ENCODE measurements at places on chromosomes 2 and 18.

DNA sequence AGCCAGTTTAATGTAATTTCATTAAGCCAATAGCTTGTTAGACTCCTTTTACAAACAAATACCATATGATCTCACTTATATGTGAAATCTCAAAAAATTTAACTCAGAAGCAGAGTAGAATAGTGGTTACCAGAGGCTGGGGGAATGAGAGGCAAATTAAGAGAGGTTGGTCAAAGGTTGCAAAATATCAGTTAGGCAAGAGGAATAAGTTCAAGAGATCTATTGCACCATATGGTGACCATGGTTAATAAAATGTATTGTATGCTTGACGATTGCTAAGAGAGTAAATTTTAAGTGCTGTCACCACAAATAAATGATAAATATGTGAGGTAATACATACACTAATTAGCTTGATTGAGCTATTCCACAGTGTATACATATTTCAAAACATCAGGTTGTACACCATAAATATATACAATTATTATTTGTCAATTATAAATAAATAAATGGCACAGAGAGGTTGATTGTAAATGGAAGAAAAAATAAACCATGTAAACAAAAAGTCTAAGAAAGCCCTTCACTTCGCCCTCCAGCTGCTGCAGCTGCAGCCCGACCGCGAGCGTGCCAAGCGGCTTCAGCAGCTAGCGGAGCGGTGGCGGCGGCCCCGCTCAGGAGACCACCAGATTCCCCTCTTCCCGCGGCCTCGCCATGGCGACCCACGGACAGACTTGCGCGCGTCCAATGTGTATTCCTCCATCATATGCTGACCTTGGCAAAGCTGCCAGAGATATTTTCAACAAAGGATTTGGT lies 23.0 kb upstream of the ACTR2 start:
- DNase-seq = peak; percentile 27

GRCh38 chr18:13054336-13054735 lies 63.2 kb downstream of the CEP192 start:
- no peak for DNase-seq

- no peak for DNase-seq
Measured at GRCh38 chr2:113060396-113060795, 1.4 kb downstream of the IL36RN start.

DNA sequence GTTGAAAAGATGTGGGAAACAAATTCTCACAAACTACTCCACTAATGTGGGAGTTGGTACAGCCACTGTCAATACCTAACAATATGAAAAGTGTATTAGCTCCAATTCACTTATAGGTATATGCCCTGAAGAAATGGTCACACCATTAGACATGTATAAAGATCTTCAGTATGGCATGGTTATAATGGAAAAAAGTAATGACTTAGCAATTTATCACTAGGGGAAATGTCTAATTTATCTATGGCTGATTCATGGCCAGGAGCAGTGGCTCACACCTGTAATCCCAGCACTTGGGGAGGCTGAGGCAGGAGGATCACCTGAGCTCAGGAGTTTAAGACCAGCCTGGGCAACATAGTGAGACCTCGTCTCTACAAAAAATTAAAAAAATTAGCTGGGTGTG lies 52.5 kb downstream of the UGP2 start:
- DNase-seq = no peak

DNA sequence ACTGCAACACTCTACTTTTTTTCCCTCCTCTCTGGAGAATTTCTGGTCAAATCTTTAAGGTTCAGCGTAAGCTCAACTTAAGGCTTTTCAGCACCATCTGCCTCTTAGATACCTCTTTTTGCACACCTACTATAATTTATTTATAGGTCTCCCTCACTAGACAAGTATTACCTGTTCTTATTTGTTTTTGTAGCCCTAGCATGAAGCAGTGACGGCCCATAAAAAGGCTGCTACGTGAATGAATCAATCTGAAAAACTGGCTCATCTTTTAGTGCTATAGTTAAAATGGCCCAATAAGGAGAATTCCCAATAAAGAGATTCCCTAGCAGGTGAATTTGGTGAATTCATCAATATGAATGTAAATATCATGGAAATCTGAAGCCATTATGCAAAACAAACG lies 6.5 kb downstream of the RNF149 start:
- no peak for DNase-seq

DNA sequence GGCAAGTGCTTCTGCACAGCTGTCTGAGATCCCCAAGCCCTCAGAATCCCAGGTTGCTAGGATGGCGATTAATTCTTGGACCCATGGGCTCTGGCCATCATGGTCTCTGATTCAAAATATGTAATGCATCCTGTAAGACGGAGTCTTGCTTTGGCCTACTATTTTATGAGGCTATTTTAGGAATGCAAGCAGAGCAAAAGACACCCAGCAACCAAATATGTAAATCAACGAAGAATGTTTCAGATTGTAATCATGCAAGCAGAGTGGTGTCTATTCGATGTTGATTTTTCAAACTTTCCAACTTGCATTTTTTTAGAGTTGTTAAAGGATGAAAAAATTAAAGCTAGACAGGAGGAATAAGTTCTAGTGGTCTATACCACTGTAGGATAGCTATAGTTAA lies 154.8 kb downstream of the COL6A3 start:
- no peak for DNase-seq

GRCh38 chr2:176177580-176178037 lies 10.9 kb upstream of the HOXD1 start:
- no peak for DNase-seq

GRCh38 chr2:38653715-38654527 lies 12.0 kb upstream of the GALM start:
- no peak for DNase-seq

DNA sequence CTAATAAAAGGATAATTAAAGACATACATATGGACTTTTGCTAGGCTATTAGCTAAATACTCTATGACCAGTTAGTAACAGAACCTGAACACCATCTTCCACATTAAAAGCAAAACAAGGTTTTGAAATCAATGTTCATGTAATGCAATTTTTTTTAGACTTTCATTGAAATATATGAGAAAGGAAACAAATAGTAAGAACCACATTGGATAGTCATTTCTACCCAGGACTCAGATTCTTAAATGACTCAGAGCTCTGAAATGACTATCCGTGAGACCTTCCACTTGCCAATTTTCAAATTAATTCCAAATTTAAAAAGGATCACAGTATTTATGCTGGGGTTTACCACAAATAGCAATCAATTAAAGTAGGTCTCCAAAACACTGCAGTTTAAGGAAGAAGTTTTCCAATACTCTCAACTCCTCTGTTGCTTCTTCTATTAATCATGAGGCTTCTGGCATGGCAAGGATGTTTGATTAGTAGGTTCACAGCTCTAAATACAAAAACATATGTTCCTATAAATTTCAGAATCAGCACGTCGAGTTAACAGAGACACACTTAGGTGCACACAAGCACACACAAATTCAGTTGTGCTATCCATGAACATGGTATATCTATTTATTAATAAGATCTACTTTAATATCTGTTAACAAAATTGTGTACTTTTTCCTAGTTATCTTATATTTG lies 841.0 kb downstream of the RNF144A start:
- DNase-seq = no peak

DNA sequence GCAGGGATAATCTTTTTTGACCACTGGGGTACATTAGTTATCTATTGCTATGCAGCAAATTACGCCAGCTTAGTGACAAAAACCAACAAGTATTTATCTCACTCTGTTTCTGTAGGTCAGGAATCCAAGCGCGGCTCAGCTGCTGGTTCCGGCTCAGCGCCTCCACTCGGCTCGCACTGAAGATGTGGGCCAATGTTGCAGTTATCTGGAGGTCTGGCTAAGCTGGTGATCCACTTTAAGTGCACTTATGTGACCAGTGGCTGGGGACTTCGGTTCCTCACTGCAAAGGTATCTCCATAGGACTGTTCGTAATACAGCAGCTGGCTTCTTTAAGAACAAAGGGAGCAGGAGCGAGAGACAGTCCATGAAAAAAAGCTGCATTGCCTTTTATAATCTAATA lies 591.9 kb downstream of the TMEM182 start:
- no peak for DNase-seq

DNA sequence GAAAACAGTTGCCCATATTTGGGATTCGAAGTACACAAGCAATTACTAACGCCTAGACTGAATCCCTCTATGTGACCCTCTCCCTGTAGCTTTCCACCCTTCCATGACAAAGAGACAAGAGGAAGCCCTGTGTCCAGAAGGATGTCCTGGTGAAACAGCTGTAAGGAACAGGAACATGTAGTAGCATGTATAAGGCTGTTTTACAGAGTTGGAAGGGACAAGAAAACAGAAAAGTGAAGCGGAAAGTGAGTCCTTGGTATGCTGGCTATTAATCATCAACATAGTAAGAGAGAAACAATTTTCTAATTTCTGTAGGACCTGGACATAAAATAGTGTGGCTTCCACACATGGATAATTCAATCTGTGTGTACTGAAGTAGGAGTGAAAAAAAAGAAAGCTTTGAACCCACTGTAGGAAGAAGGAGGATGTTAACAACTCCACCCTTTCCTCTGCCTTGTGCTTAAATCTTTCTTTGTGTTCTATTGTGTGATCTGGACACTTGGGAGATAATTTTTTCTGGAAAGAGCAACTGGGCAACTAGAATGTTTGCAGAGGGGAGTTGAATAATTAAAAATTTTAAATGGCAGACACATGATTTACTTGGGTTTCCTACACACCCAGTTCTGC lies 162.3 kb upstream of the ZSWIM2 start:
- no peak for DNase-seq

- no peak for DNase-seq
Measured at GRCh38 chr2:207257251-207258250, 91.8 kb upstream of the KLF7 start.

DNA sequence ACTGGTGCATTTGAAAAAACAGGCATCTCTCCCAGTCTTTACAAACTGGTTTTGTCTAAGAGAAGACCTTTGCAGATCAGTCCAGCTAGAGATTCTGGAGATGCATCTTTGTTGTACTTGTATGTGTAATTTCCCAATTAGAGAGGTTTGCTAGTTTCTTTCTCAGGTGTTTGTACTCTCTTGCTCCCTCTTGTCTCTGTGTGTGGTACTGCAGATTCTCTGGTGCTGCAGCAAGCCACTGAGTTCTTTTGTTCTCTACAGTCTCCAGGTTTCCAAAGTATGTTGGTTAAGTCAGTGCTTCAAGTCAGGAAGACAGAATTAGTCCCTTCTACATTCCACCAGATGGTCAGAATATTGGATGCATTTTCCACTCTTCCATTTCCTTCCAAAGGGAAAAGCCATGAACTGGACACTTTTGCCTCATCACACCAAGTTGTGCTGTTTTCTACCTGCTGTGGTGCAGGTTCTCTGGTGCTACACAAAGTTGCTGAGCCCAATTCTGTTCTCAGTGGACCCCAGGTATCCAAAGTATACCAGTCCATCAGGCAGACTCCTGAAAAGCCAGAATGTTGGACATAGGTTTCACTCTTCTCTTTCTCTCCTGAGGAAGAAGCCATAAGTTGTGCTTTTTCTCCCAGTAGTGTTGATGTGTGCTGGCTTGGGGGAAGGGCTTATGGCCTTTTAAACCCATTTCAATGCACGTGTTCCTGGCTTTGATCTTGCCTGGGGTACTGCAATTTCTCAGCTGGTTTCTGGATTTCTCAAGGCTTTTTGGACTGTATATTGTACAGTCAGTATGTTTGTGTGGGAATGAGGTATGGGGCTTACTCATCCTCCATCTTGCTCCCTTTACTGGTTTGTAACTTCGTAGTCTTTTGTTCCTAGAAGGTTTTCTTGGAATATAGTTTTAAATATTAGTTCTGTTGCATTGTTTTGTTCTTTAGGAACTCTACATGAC lies 29.8 kb downstream of the EPC2 start:
- DNase-seq = no peak

- DNase-seq = no peak
Measured at GRCh38 chr2:162242586-162243280, 512 bp downstream of the FAP start.

DNA sequence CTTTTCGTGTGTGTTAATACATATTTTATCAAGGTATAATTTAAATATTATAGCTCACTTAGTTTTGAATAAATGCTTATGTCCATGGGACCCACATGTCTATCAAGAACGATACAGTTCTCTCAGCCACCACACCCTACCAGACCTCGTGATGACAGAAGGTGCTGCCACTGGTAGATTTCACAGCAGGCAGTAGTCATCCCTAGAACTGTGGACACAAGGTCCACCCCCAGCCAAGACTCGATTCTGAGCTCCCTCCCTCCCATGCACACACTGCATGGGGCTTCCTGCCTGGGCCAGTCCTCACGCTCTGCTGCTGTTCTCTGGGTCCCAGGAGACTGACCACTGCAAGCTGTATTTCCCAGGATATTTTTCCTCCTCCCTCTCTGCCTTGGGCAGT lies 26.5 kb upstream of the CREB1 start:
- DNase-seq = no peak

GRCh38 chr2:102704531-102704930 lies 57.3 kb upstream of the TMEM182 start:
- DNase-seq = no peak

DNA sequence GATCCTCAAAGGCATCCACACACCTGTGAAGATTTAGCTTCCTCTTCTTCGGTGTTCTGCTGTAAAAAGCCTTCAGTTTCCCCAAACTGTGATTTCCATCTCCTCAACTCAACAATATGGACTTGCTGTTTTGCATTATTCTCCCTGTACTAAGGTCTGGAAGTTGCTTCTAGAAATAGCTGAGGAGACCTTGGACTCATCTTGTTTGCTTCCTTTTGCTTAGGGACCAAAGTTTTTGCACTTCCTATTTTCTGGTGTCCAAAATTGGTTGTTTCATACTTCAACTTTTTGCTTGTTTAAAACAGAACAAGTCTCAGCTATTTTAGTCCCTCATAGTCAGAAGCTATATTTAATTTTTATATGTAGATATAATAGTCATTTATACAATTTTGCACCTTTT lies 201.9 kb upstream of the COPS8 start:
- no peak for DNase-seq

- no peak for DNase-seq
Measured at GRCh38 chr2:460861-461260, 173.0 kb upstream of the ALKAL2 start.

GRCh38 chr18:62455222-62455621 lies 67.6 kb upstream of the ZCCHC2 start:
- no peak for DNase-seq

- DNase-seq = no peak
Measured at GRCh38 chr2:23388756-23389514, 4.0 kb downstream of the KLHL29 start.

- no peak for DNase-seq
Measured at GRCh38 chr18:5309888-5310470, 14.5 kb upstream of the ZBTB14 start.

GRCh38 chr2:127359520-127359919 lies 28.3 kb downstream of the MAP3K2 start:
- no peak for DNase-seq

- no peak for DNase-seq
Measured at GRCh38 chr2:58521803-58522554, 280.9 kb upstream of the FANCL start.

- no peak for DNase-seq
Measured at GRCh38 chr2:181120625-181121024, 140.2 kb downstream of the UBE2E3 start.
